Body of pancreas (tissue), 4 donors: ENCODE measurements at places on chromosomes 7 and 10.
A peak's percentile ranks its signal among the peaks of the same experiment; 100 is the strongest.

GRCh38 chr10:97882142-97883091 lies 32.8 kb downstream of the GOLGA7B start:
- peak; percentile 40 for DNase-seq

DNA sequence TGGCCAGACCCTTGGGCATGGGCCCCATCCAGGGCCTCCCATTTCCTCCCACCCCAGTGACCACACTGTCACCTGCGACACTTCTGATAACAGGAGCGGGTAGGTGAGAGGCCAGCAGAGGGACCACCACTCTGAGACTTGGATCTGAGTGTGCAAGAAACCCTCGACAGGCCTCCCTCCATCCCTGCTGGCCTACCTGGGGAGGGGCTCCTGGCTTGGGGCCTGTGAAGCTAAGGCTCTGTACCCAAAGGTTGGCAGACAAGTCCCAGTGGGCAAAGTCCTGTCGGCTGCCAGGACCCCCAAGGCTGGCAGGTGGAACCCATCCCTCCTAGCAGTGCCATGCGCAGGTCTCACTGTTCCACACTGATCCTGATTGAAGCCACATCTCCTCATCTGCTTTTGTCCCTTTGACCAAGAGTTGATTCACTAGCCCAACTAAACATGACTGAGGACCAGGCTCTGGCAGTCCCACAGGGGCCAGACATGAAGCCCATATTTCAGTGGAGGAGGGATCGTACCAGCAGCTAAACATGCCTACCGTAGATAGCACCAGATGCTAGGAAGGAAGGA lies 1.2 kb upstream of the PGAM2 start:
- peak; percentile 5 for DNase-seq

DNA sequence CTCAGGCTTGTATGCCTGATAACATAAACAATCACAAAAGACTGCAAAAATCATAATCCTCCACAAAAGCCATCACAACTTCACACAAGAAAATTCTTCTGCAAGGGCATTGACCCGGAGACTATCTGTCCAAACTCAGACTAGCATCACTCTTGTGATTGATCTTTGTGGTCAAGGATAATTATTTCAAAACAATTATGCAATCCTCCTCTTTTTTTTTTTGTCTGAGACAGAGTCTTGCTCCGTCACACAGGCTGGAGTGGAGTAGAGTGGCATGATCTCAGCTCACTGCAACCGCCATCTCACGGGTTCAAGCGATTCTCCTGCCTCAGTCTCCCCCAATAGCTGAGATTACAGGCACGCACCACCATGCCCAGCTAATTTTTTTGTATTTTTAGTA lies 22.2 kb downstream of the CDNF start:
- DNase-seq, result no peak

GRCh38 chr7:6015917-6016652 lies 7.0 kb downstream of the AIMP2 start:
- peak; percentile 39 for DNase-seq

- DNase-seq, result no peak
Observed at GRCh38 chr10:108187408-108188012, 1023.0 kb upstream of the SORCS1 start.
